ENCODE measurements at places on chromosomes 5 and 9.
A peak's percentile ranks its signal among the peaks of the same experiment; 100 is the strongest.

GRCh38 chr5:117486261-117486660 is 911.6 kb upstream of the SEMA6A start:
- no peak for DNase-seq

DNA sequence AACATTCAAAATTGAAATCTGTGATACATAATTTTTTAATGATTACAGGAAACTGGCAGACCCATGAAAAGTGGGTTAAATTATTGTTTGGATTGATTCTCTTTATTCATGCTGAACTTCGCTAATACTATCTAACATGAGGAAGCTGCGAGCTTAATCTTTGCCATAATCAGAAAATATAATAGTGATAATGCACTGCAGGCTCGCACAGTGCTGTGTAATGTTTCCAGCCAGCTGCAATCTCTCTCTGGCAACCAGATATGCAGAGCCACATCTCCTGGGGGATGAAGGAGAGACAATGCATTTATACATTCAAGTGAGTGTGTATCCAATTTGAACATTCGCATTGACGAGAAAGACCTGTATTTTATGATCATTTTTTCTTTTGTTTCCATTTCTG is 669.7 kb upstream of the RGMB start:
- DNase-seq, result no peak

DNA sequence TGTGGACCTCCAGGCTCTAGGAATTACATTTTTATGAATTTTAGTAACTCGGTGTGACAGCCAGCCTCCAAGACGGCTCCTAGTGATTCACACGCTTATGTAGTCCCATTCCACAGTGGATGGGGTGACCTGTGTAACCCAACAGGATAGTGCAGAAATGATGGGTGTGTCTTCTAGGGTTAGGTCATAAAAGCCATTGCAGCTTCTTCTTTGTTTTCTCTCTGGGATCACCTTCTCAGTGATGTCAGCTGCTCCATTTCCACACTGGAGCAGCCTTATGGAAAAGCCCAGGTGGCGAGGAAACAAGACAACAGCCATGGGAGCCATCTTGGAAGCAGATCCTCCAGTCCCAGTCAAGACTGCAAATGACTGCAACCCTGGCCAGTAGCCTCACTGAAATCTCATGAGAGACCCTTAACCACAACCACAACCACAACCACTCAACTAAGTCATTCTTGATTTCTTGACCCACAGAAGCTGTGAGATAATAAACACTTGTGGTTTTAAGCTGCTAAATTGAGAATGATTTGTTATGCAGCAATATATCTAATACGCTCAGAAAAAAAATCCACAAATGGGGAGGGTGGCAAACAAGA is 5.1 kb upstream of the GNPDA1 start:
- DNase-seq, result no peak

- no peak for DNase-seq
Observed at GRCh38 chr5:168328814-168329213, 37.4 kb downstream of the WWC1 start.

DNA sequence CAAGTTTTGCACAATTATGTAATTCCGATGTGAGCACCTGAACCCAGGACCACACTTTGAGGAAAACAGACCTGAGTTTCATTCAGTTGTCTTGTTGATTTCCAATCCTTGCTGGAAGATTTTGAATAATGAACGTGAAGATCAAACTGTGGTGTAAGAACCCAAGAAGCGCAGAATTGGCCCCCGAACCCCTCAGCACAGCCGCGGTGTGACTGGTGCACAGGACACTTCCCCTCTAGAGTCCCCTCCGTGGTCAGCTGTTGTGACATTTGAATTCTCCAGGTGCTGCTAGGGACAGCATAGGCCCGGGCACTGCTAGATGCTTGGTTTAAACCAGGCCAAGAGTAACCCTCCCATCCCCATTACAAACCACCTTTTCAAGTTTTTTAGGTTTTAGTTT is 1.7 kb downstream of the BRD3OS start:
- no peak for DNase-seq

DNA sequence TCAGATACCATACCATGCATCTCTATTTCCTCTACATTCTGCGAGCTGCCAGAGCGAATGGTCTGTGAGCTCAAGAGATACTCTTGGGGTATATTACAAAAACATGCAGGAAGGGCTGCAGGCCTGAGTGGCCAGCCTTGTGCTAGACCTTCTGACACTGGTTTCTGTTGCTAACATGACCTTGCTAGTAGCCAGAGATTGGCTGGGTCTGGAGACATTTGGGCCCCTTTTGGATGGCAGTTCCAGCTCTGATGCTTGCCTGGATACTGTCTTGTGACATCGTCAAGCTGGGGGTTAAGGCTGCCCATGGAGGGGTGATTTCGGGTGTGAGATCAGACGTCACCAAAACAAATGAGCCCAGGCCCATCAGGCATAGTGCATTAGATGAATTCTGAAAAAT is 56.1 kb upstream of the FSTL4 start:
- no peak for DNase-seq

GRCh38 chr9:135214706-135215105 is 127.2 kb downstream of the OLFM1 start:
- DNase-seq, result no peak

GRCh38 chr5:78624011-78624541 is 24.5 kb downstream of the LHFPL2 start:
- DNase-seq, result no peak

DNA sequence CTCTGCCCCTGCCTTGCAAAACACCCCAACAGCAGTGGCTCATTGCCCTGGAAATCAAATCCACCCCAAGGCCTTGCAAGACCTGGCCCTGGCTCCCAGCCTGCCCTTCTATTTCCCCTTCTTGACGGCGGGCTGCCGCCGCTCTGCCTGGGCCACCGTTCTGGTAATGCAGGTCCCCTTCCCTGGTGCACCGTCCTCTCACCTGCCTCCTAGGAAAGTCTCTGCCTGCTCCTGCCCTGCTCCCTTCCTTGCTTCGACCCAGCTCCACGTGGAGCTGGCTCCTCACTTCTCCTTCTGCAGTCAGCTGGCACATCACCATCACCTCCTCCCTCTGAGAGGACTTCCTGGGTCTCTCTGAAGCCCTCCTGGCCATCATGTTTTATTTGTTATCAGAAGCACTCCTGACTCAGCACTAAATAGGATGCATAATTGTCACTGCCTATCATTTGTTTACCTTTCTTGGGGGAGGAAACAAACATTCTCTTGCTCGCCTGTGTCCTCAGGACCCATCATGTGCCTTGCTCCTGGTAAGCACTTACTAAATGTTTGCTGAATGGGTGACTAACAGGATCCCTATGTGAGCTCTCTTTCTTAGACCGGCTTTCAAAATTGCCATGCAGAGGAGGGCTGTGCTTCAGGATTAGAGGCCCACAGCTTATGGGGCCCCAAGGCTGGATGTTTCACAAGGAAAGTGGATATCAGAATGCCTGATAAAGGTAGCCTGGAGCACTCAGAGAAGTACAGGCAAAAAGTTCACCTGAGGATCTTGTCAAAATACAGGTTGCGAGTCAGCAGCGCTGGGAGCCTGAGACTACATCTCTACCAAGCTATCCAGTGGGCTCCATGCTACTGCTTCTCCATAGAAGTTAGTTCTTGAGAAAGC is 19.6 kb upstream of the C5orf47 start:
- DNase-seq, result peak; percentile 3

DNA sequence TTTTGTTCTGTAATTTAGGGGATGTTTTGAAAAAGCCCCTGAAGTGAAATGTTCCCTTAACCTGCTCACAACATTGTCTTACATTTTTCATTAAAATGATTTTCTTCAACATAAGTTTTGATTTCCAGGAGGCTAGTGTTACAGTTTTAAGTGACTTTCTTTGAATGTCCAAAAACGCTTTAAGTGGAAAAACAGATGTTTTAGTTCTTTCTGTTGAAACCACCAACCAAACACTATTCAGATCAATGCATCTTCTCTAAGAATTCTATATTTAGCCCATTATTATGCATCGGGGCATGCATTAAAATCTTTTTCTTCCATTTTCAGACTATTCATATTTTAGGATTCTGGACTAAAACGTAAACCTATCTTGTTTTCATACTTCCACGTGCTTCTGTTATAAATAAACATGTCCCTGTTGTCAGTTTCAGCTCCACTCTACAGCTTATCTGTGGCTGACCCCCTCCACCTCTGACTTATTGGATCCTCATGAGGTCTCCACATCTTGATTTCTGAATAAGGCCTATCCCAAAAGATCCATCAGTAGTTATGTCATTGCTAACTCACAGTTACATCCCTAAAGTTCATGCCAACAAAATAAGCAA is 882.3 kb upstream of the SEMA6A start:
- no peak for DNase-seq
